ENCODE measurements at places on chromosomes 2 and 18.

GRCh38 chr2:106119074-106119473 is 75.0 kb downstream of the UXS1 start:
- H3K27me3 ChIP-seq, result no peaks in the 10 kb centered on the region
- peaks cover 63% of the 10 kb centered on the region for H3K36me3 ChIP-seq
- no peak overlapping the region for H3K4me3 ChIP-seq
- DNase-seq, result no peak
- no peaks in the 10 kb centered on the region for H3K4me1 ChIP-seq

GRCh38 chr2:150479075-150479915 is 8.2 kb downstream of the RND3 start:
- no peaks in the 10 kb centered on the region for H3K36me3 ChIP-seq
- no peaks in the 10 kb centered on the region for H3K4me1 ChIP-seq
- H3K27ac ChIP-seq, result no peak overlapping the region
- DNase-seq, result no peak
- H3K27me3 ChIP-seq, result peaks cover 1% of the 10 kb centered on the region
- H3K4me3 ChIP-seq, result no peak overlapping the region

DNA sequence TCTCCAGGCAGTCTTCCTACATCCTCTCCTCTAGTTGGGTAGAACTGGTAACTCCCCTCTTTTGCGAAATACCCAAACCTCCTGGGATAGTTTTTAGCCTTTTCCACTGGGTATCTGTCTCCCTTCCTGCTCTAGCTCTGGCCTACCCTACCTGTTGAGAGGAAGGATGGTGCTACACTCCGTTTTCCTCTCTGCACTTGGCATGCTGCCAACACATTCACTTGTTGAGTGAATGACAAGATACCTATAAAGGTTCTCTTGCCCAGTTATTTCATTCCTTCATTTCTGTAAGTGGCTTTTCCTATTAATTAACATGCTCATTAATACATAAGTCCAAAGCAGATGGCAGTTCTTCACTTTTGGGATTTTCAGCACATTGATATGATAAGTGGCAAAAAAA is 293.8 kb downstream of the CNTNAP5 start:
- DNase-seq, result no peak
- no peaks in the 10 kb centered on the region for H3K27me3 ChIP-seq
- no peak overlapping the region for H3K27ac ChIP-seq
- no peaks in the 10 kb centered on the region for H3K4me1 ChIP-seq
- no peak overlapping the region for H3K4me3 ChIP-seq

GRCh38 chr2:127537644-127538043 is 2.2 kb downstream of the MYO7B start:
- no peak for DNase-seq
- no peaks in the 10 kb centered on the region for H3K4me1 ChIP-seq
- H3K27me3 ChIP-seq, result peaks cover 61% of the 10 kb centered on the region
- no peaks in the 10 kb centered on the region for H3K36me3 ChIP-seq

DNA sequence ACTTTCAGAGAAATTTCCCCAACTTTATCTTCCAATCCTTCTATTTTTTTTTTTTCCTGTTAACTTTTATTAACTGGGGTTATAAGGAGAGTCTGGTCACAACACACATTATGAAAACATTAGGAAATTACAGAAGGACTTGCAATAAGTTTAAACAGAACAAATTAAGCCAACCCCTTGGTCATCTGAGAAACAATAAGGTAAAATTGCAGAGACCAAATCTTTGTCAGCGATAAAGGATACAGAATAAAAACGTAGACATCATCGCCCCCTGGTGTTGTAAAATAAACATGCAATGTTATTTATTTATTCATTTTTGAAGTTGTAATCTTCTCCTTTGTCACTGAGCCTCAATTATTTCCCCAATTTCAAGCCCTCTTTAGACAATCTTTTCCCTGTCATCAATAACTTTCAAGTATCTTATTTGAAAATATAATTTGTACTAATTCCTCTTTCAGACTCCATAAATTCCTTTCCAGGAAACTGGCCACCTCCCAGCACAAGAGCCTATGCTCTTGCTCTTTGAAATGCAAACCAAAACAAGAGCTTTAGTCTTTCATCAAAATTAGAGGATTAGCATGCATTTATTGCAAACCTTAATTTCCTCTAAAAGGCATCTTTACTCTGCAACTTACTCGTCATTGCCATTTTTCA is 19.5 kb downstream of the G6PC2 start:
- peaks cover 35% of the 10 kb centered on the region for H3K27me3 ChIP-seq
- H3K36me3 ChIP-seq, result peaks cover 2% of the 10 kb centered on the region
- no peak for DNase-seq
- peaks cover 11% of the 10 kb centered on the region for H3K4me1 ChIP-seq
- H3K4me3 ChIP-seq, result no peak overlapping the region
- no peak overlapping the region for H3K27ac ChIP-seq

DNA sequence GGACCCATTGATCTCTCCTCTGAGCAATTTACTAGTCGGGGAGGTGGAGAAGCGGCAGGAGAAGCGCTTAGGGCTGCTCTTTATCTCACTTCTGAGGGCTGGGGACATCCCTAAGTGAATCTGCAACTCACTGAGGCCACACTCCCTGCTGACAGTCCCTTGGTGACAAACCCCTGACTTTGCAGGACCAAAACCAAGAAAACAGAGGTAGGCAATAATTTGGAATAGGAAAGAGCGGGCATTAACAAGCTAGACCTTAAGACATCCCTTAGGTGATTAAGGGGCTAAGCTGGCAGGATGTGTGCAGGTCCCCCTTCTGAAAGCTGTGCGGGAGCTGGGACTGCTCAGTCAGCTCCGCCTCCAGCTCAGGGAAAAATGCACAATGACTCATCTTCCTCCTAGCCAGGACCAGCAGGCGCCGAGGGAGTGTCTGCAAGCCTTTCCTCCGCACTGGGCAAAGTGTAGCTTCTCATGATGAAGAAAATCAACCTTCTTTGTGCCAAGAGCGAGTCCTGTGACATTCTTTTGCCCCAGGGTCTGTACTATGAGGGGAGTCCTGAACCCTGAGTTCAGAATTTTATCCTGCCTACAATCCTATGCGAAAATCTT is 63.3 kb downstream of the BOD1L2 start:
- H3K4me3 ChIP-seq, result peak overlapping the region; percentile 26
- H3K4me1 ChIP-seq, result peaks cover 5% of the 10 kb centered on the region
- DNase-seq, result no peak
- H3K27me3 ChIP-seq, result peaks cover 31% of the 10 kb centered on the region
- no peaks in the 10 kb centered on the region for H3K36me3 ChIP-seq

Measured in activated naive CD4-positive, alpha-beta T cell treated with anti-CD3 and anti-CD28 coated beads, Interleukin-2, amount 10 ng/mL, durations not matched to agents 7 days and 5 days (primary cell).